Cerebellum (tissue), 4 donors: ENCODE measurements at places on chromosomes 11 and 22.

GRCh38 chr11:6191742-6192141 lies 7.3 kb upstream of the OR52W1 start:
- no peak for DNase-seq

DNA sequence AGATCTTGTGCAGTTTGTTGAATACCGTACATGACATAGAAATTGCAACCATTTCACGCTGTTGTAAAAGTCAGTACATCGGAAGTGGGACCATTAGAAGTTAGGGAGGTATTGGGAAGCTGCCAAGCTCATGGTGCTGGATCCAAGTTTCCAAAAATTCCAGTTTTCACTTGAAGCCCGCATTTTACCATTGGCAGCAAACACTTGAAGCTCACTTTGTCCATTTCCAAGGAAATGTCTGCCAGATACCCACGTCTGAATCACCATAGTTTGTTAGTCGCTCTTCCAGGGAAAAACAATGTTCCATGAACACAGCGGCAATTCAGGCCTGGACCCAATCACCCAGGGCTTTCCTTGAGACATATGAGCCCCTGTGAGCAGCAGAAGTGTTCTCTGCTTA lies 22.6 kb upstream of the PARVB start:
- DNase-seq, result no peak

DNA sequence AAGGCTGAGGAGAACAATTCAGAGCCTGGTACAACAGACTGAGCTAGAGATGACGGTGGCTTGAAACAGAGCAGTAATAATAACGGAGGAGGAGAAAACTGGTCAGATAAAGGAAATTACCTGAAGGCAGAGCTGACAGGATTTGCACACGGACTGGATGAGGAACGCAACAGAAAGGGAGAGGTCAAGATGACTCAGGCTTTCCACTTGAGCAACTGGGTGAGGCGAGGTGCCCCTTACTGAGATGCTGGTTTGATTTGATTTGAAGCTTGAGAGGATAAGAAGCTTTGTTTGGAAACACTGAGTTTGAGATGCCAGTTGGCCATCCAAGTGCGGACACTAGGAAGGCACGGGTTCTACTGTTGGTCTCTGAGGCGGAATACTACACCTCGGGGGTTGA lies 35.4 kb upstream of the NRIP3 start:
- no peak for DNase-seq

DNA sequence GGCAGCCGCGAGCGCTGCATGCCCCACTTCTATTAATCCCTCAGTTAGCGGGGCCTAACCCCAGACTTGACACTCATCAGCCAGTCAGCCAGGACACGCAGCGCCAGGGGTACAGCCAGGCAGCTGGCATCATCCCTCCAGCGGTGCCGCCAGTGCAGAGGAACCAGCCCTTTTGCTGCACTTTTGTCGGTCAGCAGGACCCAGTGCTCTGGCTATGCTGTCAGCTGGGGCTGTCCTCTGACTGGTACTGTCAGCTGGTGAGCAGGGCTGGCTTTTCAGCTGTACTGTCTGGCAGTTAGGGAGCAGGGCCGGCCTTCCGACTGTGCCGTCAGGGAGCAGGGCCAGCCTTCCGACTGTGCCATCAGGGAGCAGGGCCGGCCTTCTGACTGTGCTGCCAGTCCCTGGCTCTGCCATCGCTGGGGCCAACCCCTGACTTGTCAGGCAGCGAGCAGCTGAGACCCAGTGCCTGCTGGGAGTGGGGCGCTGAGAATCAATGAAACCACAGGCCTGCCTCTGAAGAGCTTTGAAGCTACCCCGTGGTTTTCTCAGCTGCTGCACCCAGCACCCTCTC lies 115.4 kb downstream of the KIAA1671 start:
- DNase-seq, result peak; percentile 21

GRCh38 chr22:40451210-40451609 lies 80.8 kb downstream of the SGSM3 start:
- no peak for DNase-seq

GRCh38 chr22:28029201-28029948 lies 110.3 kb upstream of the PITPNB start:
- DNase-seq, result no peak

GRCh38 chr11:1029654-1030053 lies 6.9 kb downstream of the MUC6 start:
- no peak for DNase-seq

DNA sequence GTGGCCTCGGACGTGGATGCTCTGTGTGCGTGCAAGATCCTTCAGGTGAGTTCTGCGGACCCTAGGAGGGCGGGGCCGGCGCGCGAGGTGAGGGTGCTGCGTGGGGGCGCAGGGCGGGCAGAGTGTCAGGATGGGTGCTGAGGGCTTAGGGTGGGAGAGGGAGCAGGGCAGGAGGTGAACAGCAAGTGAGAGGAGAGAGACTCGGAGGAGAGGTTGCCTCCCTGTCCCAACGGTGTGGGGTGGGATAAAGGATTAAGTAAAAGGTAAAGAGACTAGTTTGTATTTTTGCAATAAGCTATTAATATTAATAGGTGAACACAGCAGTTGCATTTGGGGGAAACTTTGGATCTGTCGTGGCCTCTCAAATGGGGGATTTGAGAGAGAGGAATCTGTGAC lies 451 bp downstream of the CDC45 start:
- DNase-seq, result no peak

DNA sequence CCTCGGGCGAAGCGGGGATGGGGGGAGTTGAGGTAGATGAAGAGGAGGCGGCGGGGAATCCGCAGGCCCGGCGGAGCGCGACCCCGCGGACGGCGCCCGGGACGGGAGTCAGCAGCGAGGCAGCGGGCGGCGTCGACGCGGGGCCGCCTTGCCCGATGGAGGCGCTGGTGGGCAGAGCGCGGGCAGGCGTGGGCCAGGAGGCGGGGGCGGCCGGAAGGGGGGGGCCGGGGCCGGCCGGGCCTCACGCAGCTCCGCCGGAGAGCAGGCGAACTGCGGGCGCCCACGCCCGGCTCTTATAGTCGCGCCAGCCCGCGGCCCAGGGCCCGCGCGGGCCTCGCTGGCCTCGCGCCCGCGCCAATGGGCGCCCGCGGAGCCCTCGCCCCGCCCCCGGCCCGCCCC lies at the start of gene IGF2:
Gene IGF2 (minus strand): TSS at position 267 of the 399 bp plus-strand sequence. CDS start 3,866 bp downstream, outside the sequence.
- DNase-seq, result no peak

- DNase-seq, result no peak
These were observed 52.1 kb upstream of the HTATIP2 start for GRCh38 chr11:20311444-20311843.

DNA sequence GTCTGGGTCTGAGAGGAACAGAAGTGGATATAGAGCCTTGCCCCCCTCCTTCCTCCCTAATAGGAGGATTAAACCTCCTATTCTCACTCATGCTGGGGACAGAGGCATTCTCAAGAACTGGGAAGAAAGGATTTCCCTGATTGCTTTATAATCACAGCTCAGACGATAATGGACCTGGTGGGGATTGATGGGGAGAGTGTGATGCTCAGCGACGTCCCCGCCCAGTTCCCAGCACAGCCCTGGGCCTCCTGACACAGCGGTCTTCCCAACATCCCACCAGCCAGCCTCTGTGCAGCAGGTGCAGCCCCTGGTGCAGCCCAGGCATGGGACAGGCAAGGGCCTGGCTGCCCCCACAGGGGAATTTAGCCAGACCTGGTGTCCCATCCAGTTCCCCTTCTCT lies 28.4 kb downstream of the TRIM29 start:
- DNase-seq, result no peak

- DNase-seq, result no peak
These were observed 345.9 kb downstream of the MIAT start for GRCh38 chr22:27003297-27003696.

- DNase-seq, result no peak
These were observed 4.6 kb downstream of the C11orf71 start for GRCh38 chr11:114395736-114396135.

GRCh38 chr11:93001806-93002205 lies 32.4 kb downstream of the MTNR1B start:
- no peak for DNase-seq

GRCh38 chr11:32462011-32462690 lies 26.8 kb upstream of the WT1 start:
- no peak for DNase-seq

GRCh38 chr22:43151251-43152002 lies at the start of gene TSPO:
Gene TSPO, plus strand, starts transcription at chr22:43151559. Its CDS starts 7,680 bp downstream, at chr22:43159239.
- DNase-seq, result peak; percentile 47

GRCh38 chr22:31926969-31927368 lies 17.4 kb upstream of the YWHAH start:
- DNase-seq, result peak; percentile 96

GRCh38 chr11:82268627-82269026 lies 465.0 kb downstream of the FAM181B start:
- no peak for DNase-seq

DNA sequence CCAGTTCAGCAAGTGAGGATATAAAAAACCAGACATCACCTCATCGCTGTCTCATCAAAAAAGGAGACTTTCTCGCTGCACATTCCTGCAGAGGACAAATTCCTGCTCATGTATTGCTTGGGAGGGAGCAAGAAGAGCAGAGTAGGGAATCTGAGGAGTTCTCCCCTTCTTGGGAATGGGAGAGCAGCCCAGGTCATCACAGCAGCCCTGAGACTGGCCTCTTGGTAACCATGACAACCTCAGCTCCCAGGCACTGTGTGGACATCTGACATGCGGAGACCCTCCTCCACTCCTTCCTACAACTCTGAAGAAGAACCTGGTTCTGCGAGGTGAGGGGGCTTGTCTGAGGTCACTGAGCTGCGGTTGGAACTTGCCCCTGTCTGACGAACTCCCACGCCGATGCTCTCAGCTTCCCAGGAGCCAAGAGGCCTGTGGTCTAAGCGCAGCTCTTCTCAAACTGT lies 17.9 kb downstream of the RFPL1 start:
- DNase-seq, result no peak

- peak; percentile 19 for DNase-seq
These were observed 349.9 kb upstream of the ANO3 start for GRCh38 chr11:25981998-25982397.
